ENCODE measurements at places on chromosomes 6 and 20. TPM values are rescaled to one million over a fixed set of nuclear protein-coding genes. Genes with fewer than 3 reads are reported as not detected.

DNA sequence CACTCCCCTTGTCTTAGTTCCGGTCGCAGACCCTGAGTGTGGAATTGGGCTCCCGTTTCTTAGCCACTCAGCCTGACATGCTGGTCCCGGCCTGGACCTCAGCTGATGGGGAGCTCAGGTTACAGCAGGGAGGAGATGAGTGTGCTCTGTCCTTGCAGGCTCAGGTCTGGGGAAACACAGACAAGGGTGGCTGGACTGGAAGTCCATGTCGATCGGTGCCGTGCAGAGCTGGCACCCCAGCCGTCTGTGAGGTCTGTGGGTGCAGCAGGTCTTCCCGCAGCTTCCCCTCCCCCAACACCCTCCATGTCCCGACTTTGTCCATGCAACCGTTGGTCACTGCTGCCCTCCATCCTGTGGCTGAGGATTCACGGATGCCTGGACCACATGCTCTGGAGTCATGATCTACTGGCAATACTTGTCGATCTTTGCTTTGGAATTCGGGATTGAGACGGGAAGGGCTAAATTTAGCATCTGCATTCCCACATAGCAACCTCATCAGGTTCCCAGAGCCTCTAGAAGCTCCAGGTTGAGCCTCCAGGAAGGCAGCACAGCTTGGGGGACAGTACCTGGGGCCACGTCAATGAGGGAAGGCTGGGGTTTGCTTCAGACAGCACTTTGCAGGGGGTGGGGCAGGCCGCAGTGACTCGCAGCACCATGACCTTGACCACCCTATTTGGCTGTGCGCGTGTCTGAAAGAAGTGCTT is 118.8 kb downstream of the PSMB1 start:
- no peak for DNase-seq

Gene DCDC2
- polyA plus RNA-seq = 11.1 TPM

Gene DYNLT2
- polyA plus RNA-seq = 4.7 TPM

Gene MYBL2
- 19.3 TPM for polyA plus RNA-seq

DNA sequence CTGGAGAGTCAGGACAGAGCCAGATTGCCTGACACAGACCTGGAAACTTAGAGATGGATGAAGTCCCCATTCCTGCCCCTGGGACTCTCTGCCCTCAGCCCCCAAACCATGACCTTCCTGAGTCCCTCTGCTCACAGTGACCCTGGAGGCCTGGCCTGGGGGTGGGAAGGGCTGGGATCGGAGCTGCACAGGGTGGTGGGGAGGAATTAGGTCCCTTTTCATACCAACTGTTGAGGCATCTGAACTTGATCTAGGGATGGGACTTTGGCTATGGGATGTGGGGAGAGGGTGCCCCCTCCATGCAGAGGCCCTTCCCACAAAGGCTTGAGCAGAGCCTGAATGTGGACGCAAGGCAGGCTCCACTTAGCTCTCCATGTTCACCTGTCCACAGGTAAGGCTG is 144.1 kb downstream of the MRPL14 start:
- no peak for DNase-seq

DNA sequence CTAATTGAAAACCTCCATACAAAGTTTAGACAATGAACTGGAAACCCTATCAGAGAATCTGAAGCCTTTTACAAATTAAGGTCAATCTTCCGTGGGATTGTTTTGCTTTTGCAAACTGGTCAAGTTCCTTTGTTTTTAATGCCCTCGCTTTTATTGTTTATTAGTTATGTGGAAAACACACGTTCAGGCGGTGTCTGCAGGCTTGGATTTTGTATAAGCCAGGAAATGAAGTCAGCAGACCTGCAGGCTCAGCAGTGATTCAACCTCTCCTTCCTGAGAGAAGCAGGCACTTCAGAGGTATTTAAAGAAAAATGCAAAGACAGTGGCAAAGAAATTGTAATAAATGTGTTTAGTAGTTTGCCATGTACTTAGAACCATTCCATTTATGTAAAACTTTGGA is 103.4 kb upstream of the PDE10A start:
- DNase-seq = no peak

Data from left lung (tissue), 14 donors.